ENCODE measurements at places on chromosomes 1 and 21.
A peak's percentile ranks its signal among the peaks of the same experiment; 100 is the strongest.

DNA sequence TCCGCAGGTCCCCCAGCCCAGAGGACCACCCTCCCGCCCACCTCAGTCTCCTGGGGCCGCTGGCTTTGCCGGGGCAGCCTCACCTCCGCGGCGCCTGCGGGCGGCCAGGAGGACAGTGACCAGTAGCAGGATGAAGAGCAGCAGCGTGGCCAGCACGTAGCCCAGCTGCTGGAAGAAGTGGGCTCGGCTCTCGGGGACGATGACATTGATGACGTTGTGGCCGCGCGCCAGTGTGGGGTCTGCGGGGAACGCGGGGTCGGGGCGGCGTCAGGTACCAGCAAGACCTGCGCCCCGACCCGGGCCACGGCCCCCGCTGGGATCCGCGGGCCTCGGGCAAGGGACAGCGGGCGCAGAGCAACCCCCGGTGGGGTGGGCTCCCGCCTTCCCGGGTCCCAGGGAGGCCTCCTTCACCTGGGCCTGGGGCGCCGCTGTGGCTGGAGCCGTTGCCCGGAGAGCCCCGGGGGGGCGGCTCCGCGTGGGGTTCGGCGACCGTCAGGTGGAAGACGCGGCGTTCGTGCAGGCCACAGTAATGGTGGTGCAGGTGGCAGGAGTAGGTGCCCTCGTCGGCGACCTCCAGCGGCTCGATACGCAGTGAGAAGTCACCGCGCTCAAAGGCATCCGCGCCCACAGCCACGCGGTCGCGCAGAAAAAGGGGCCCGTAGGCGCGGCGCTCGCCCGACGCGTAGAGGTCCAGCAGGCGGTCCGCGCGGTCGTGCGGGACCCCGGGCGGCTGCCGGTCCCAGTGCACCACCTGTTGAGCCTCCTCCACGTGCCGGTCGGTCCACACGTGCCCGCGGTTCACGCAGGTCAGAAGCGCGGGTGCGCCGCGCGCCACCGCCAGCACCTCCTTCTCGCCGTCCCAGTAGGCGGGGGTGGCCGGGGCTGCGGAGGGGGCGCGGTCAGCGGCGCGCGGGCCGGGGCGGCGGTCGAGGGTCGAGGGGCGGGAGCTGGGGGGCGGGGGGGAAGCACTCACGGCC, 3.8 kb downstream of the MXRA8 start:
- no peak for DNase-seq

- peak; percentile 51 for DNase-seq
Measured at GRCh38 chr1:197144570-197145325, 1.7 kb downstream of the ASPM start.

GRCh38 chr21:31596055-31596454, 63.4 kb upstream of the SOD1 start:
- no peak for DNase-seq

DNA sequence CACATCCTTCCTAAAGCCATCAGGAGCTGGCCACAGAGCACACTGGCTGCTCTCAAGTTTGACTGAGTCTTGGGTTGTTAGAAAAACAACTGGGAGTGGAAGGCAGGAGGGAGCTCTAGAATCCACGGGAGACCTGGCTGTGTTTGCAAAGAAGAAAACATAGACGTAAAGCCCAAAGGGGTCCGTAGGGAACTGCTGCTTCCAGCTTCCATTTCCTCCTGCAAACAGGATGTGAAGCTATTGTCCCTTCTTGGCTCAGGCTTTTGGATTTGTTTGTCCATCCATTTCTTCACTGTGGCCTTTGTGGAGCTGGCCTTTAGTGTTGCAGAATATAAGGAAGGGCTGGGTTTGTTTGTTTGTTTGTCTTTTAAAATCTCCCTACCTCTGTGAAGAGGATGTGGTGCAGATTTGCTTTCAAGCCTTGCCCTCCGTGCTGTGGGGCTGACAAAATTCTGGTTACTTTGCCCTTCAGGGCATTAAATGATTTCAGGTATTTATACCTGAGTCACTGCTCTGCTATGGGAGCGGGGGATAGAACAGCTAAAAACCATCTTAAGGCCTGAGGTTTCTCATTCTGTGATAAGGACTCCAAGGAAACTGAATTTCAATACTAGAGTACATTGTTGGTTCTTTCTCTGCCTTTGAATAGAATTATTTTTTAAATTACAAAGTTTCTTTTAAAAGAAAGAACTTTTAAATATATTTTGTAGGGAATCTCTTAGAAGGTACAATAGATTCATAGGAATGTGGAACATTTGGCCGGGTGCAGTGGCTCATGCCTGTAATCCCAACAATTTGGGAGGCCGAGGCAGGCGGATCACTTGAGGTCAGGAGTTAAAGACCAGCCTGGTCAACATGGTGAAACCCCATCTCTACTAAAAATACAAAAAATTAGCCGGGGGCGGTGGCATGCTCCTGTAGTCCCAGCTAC, 74.3 kb downstream of the MPZL1 start:
- DNase-seq: peak; percentile 72

DNA sequence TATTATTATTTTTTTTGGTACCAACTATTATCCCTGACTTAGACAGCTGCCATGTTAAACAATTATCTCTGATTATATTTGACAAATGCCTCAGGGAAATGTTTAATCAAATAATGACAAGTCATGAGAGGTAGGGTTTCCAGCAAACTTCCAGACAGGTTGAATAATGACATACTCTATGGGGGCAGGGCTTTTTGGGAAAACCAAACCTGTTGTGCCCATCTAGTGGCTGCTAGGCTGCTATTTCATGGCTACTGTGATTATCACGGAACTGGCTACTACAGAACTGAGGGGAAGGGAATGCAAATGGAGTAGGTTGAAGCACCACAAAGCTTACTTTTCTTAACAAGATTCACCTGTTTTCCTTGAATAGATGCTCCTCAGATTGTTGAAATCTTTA, 77.6 kb downstream of the DUSP10 start:
- DNase-seq: peak; percentile 51

GRCh38 chr1:207960346-207960745, 49.4 kb upstream of the CD34 start:
- no peak for DNase-seq

DNA sequence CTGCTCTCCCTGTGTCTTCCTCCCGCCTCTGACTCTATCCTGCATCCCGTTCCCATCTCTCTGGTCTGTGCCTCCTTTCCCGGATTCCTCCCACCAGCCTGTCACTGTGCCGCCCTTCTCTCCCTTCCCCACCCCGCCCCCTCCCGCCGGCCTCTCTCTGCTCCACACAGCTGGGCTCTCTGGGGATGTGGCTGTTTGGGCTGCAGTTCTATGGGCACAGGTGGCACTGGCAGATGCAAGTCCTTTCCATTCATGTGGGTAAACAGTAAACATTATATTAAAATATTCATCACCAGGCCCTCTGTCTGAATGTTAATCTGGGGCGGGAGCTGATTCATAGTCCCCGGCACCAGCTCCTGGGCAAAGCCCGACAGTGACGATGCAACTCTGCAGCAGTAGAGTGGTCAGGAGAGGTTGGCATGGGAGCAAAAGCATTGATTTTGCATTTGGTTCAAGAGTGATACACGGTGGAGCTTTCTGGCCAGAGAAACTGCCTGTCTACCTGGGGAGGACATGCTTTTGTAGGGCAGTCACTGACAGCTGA, 249.3 kb downstream of the TNR start:
- DNase-seq: no peak

DNA sequence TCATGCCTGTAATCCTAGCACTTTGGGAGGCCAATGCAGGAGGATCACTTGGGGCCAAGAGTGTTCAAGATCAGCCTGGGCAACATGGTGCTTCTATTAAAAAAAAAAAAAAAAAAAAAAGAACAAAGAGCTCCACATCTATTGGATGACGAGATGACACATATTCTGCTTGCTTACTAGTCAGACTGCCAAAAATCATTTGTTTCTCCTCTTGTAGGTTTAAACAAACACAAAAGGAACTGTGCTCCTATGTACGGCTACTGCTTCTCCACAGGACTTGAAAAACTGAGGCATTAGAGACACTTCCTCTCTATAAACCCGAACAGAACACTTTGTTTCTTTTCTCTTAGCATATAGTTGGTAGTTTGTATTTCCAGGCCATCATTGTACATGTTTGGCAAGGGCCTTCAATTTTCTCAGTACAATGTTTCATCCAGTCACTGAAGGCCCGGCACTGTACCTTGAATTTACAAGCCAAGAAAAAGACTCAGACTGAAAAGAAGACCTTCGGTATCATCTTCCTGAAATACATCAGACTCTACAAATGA, 6.0 kb downstream of the TRIT1 start:
- no peak for DNase-seq

DNA sequence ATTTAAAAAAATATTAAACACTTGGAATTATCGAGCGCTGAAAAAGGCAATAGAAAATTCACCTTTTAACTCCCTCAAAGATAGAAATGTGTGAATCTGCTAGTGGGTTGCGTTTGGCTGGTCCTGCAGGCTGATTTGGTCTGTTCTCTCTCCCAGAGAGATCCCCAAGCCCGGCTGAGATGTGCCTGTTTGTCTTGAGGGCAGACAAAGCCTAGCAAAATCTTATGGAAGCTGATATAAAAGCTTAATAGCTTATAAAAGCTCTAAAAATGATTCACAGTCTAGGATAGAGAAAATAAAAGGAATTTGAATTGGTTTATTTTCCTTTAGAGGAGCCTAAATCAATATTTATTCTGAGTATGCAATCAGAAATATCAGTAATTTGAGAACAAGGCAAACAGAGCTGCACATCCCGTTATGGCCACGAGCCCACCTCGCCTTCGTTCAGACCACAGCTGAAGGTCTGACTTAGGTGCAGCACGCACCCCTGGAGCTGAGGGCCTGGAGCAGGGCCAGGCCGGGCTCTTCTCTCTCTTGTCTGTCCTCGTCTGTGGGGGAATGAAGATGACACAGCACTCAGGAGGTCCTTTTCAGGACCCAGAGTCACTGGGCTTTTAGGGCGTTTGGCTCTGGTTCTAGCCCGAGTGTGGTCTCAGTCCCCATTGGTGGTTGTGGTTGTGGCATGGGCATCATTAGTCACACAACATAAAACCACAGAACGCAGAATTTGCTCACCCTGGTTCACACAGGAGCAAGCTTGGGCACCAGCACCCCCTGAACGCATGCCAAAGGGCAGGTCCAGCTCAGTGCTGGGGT, 18.6 kb downstream of the PDE9A start:
- DNase-seq: peak; percentile 42

GRCh38 chr1:168114845-168115244, 21.9 kb downstream of the GPR161 start:
- no peak for DNase-seq

DNA sequence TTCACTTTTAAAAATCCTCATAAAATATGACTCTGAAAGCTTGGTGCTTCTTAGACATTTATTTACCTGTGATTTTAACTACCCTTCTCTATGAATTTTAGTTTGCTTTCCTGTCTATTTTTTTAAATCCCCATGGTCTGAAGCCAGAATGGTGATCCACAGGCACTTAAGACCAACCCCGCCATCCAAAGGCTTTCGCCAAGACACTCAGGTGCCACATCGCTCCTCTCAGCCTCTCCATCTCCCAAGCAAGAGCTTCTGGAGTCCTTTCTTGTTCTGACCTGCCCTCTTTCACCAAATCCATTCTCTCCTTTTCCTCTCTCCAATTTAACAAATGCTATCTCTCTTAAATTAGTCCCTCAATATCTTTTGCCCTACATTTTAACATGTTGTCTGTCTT, 464.6 kb downstream of the PCP4 start:
- DNase-seq: no peak

- DNase-seq: peak; percentile 78
Measured at GRCh38 chr1:62276791-62277190, 42.4 kb downstream of the KANK4 start.
